ENCODE measurements at places on chromosomes 2 and 18. TPM values are rescaled to one million over a fixed set of nuclear protein-coding genes. Genes with fewer than 3 reads are reported as not detected.

- H3K36me3 ChIP-seq: no peaks in the 10 kb centered on the region
- no peak overlapping the region for H3K27ac ChIP-seq
- no peak for DNase-seq
- no peaks in the 10 kb centered on the region for H3K4me1 ChIP-seq
- H3K27me3 ChIP-seq: peaks cover 39% of the 10 kb centered on the region
Measured at GRCh38 chr2:238728330-238729260, 119.3 kb upstream of the TWIST2 start.

- no peak for DNase-seq
- peaks cover 14% of the 10 kb centered on the region for H3K36me3 ChIP-seq
- H3K4me3 ChIP-seq: peak overlapping the region; percentile 86
Measured at GRCh38 chr18:74497324-74497676, 1.1 kb downstream of the CNDP2 start.

DNA sequence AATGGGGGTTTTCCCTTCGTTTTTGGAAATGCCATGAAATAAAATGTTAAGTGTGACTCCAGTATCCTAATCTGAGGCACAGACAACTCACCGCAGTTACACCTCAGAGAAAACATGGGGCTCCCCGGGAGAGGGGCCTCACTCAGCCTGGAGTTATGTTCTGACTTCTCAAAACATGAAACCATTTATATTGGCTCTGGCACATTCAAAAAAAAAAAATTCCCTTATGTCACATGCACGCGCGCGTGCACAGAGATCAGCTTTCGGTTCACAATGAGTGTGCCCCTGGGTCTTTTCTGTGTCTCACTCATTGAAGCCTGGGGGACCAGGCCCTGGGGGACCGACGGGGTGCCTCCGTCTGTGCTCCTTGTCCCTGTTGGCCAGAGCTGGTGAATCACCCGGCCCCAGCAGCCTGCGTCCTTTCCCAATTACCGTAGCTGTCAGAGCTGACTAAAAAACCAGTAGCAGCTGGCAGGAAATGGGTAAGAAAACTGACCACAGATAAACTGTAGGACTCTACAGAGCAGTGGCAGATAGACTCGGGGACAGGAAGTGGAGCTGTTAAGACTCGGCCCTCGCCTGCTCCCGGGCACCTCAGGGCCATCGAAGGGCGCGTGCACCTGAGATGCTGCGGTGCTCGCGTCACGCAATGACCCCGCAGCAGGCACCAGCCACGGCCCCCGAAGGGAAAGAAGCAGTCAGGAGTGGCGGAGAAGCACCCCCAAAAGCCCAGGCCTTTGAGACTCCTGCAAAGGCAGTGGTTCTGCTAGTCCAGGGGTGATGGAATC, 138.3 kb upstream of the ID2 start:
- H3K27ac ChIP-seq: no peak overlapping the region
- peaks cover 14% of the 10 kb centered on the region for H3K27me3 ChIP-seq
- H3K4me1 ChIP-seq: peaks cover 17% of the 10 kb centered on the region
- DNase-seq: no peak
- H3K4me3 ChIP-seq: no peak overlapping the region

DNA sequence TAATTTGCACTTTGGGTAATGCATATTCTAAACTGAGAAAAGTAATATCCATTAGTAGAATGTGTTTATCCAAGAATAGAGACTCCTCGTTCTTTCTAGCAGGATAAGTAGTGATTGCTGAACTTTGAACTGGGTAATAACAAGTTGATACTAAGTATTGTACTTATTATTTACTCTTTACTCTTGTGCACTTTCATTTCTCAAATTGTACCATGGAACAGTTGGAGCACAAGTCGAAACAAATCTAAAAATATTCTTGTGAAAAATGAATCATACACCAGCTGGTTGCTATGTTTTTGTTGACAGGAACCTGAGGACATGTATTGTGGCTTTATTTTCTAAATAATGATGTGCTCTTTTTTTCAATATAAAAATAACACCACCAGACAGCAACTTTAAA, 111.9 kb downstream of the RGPD3 start:
- H3K27ac ChIP-seq: no peak overlapping the region
- H3K36me3 ChIP-seq: no peaks in the 10 kb centered on the region
- no peaks in the 10 kb centered on the region for H3K27me3 ChIP-seq
- H3K4me3 ChIP-seq: no peak overlapping the region
- no peaks in the 10 kb centered on the region for H3K4me1 ChIP-seq
- DNase-seq: no peak

ZSWIM2 gene
- not detected for total RNA-seq

CNGA3 gene
- total RNA-seq: 5.3 TPM

CXCR1 gene
- total RNA-seq: not detected
